Gastroesophageal sphincter (tissue), 4 donors: ENCODE measurements at places on chromosomes 7 and 10. TPM values are rescaled to one million over a fixed set of nuclear protein-coding genes. Genes with fewer than 3 reads are reported as not detected.
A peak's percentile ranks its signal among the peaks of the same experiment; 100 is the strongest.

The LLCFC1 gene
- not detected for total RNA-seq

GRCh38 chr7:152752200-152752912 is 7.2 kb upstream of the ACTR3B start:
- ATAC-seq: no peak

GRCh38 chr10:132198381-132199181 is 11.8 kb downstream of the DPYSL4 start:
- no peak for ATAC-seq

DNA sequence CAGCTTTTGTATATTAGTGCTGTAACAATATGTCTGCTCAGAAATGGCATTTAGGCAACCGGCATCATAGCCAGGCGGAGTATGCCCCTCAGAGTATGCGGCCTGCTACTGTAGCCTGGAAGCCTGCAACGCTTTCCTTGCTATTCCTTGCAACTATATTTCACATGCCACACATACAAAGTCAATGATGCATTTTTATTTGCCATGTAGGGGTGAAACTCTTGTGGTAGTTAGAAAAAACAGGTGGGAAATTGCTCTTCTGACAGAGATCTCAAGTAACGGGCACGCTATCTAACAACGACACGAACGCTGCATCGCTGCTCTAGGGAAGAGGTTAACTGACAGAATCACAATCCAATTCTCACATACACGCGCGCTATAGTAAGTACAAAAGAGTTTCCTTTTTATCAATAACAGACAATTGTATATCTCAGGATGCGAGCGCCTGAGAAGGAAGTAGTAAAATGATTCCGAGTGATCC is 5.9 kb downstream of the EBF3 start:
- no peak for ATAC-seq

- ATAC-seq: no peak
Observed at GRCh38 chr7:70000737-70001348, 402.6 kb downstream of the AUTS2 start.

DNA sequence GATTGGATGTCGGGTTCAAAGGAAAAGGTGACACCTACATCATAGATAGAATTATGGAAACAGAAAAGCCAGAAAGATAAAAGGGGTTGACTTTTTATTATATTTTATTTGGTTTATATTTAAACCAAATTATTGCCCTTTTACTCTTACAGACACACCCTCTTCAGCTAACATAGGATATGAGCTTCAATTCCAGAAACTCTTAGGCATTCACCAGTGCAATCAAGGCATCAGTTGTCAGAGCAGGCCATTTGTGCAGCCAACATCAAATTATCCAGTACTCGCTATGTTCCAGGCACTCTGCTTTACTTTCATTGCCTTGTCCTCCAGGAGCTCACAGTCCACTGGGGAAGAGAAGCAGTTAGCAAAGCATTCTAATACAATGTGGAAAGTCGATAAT is 347.5 kb downstream of the TFEC start:
- ATAC-seq: no peak

The FOXI2 gene
- 0.13 TPM for total RNA-seq

The EPO gene
- total RNA-seq: not detected

GRCh38 chr7:123751821-123752220 is 3.0 kb upstream of the WASL start:
- no peak for ATAC-seq

- ATAC-seq: no peak
Observed at GRCh38 chr10:100879741-100880360, 32.9 kb upstream of the SLF2 start.

DNA sequence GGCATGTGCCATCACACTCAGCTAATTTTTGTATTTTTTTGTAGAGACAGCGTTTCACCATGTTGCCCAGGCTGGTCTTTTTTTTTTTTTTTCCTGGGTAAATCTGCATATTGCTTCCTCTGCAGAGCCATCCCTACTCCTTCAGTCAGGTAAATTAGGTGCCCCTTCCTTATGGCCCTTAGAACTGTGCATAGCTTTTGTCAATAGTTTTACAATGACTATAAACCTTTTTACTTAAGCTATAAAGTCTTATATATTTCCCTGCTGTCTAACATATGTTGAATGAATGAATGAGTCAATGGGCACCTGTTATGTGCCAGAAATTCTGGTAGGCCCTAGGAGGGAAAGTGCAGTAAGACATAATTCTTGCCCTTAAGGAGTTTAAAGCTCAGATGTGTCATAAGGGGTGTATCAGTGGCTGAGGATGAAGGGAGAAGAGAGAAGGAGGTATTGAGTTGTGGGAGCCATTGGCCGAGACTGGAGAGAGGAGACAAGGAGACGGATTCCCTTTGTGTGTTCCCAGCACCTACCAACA is 30.6 kb upstream of the UBE2D1 start:
- no peak for ATAC-seq

DNA sequence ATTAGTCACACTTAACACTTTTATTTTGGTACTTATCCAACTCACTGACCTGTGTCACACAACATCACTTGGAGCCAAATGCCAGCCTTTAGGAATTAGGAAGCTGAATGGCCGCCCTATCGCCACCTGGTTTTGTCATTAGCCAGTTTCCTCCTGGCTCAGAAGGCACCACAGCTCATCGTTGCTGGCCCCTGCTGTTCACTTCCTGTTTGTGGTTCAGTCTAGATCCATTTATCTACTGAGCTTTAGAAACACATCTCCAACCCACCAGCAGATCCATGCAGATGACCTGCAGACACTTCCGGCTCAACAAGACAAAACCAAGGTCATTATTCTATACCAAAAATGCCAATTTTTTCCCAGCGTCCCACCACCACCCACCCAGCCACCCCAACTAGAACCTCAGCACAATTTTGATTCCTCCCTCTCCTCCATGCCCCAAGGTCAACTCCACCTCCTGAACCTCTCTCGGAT is 193.5 kb upstream of the NEBL start:
- no peak for ATAC-seq

DNA sequence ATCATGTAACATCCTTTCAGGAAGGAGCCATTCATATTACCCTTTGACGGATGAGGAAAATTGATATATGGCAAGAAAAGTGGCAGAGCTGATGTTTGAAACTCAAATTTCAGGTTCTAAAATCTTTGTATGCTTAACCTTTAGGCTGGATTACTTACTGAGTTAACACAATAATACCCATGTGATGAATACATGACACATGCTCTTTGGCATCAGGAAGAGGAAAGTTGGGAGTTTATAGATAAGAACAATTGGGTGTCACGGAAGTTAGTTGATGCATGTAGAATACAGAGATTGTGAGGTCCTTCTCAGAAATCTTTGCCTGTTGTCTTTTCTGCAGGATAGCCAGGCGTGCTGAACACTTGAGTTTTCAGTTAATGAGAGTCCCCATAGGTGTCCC is 572.1 kb upstream of the POM121L12 start:
- ATAC-seq: no peak

GRCh38 chr7:134920026-134920753 is 66.1 kb upstream of the AGBL3 start:
- no peak for ATAC-seq

The PPP1R17 gene
- not detected for total RNA-seq

The MAGI2 gene
- 44.7 TPM for total RNA-seq

- peak; percentile 80 for ATAC-seq
Observed at GRCh38 chr7:30750683-30751650, 968 bp upstream of the INMT start.

DNA sequence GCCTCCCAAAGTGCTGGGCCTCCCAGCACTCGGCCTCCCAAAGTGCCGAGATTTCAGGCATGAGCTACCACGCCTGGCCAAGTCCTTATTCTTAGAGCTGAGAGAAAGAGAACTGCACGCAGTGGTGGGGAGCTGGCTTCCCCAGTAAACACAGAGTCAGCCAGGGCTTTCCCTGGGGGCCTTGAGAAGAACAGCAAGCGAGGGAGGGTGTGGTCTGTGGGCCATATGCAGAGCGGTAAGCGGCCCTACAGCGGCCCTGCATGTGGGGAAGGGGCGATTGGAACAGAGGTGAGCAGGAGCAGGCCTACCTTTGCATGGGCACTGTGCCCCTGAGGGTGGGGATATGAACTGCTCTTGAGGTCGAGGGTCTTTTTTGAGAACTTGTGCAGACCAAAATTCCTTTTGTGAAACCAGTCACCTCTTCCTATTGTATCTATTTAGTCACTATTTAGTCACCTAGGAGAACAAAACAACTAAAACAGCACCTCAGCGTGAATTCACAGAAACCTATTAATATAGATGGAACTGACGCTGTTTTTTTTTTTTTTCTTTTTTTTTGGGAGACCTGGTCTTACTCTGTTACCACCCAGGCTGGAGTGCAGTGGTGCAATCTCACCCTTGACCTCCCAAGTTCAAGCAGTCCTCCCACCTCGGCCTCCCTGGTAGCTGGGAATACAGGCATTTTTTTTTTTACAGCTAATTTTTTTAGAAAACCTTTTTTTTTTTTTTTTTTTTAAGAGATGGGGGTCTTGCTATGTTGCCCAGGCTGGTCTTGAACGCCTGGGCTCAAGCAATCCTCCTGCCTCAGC is 36.9 kb upstream of the SH2D4B start:
- ATAC-seq: no peak

DNA sequence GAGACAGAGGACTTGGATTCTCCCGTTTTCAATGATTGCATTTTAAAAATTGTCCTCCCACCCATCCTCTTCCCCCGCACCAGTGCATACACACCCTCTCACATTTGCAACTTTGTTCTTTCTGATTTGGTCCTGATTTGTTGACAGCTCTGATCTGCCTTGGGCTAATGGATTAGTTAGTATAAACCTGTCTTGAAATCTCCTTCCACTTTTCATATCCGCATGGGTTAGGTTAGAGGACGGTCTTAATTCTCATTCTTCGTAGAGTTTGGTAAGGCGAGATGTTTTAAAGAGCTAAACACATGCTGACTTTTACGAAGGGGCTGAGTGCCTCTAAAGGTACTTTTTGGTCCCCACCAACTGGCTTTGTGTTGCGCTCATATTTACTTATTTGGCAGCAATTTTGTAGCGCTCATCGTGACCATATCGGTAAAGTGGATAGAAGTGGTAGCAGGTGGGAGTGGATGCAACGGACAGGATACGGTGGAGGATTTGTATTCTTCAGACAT is 1.1 kb downstream of the AHR start:
- ATAC-seq: no peak
